Dermis blood vessel endothelial cell (primary cell): ENCODE measurements at places on chromosomes 6 and 20.

DNA sequence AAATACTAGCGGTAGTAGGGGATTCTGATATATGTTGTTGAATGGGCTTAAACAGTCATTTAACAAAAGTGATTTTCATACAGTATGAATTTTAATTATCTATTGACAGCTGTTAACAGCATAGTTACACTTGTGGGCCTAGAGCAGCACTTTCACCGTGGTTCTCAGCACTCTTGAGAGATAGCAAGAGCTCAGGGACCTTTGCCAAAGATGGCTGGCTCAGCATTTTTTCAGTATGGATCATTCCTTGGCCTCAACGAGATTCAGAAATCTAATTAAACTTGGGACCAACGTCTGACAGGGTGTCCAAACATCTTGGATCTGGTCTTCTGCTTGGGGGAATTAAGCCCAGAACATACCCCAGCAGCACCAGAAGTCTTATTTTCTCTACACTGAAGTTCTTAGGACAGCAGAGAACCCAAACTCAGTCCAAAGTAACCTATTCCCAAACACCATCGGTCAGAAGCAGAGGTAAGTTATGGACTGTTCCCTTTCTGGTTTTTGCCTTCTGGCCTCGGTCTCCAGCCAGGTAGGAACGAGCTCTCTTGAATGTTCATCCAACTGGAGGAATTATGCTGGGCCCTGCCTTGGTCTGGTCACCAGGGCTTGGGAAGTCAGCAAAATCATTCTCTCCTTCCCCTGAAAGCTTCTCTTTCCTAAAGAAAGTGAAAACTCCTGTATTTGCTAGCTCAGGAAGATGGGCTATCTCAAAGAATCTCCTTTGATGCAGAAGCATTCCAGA, 25.7 kb downstream of the PRPH2 start:
- DNase-seq, result no peak

- DNase-seq, result peak; percentile 58
Observed at GRCh38 chr6:121260651-121261102, 73.6 kb downstream of the TBC1D32 start.

- DNase-seq, result no peak
Observed at GRCh38 chr6:139242457-139243240, 49.1 kb downstream of the TXLNB start.

DNA sequence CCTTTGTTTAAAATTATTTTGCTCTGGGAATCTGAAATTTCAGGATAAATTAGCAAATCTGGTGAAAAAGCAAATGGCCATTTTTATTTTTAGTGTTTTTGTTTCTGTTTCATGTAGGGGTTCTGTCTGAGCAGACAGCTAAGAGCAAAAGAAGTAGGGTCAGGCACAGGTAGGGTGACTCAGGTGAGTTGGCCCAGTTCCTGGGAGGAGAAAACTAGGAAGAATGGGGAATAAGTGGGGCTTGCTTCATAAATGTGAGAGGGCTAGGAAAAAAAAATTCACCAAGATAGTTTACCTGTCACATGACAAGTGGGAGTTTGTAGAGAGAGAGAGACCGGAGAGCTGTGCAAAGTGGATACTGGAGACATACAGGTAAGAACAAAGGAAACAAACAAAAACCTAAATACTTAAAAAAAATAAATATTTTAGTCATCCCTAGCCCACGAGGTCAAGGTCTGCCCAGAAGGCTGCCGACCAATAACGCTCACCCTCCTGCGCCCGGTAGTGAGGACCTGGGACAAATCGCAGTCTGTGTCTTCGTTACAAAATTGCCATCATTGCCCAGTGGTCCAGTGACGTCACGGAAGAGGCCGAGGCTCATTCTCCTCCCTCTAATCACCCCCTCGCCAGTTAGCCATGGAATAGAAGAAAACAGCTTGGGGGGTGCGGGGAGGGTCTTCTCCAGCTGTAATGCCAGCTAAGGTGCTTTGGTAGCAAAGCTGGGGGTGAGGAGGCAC, 2.3 kb downstream of the THBD start:
- peak; percentile 27 for DNase-seq

GRCh38 chr6:83417880-83418663, 12.8 kb downstream of the ME1 start:
- DNase-seq, result peak; percentile 72

- DNase-seq, result no peak
Observed at GRCh38 chr20:17500271-17500670, 30.9 kb downstream of the BFSP1 start.

DNA sequence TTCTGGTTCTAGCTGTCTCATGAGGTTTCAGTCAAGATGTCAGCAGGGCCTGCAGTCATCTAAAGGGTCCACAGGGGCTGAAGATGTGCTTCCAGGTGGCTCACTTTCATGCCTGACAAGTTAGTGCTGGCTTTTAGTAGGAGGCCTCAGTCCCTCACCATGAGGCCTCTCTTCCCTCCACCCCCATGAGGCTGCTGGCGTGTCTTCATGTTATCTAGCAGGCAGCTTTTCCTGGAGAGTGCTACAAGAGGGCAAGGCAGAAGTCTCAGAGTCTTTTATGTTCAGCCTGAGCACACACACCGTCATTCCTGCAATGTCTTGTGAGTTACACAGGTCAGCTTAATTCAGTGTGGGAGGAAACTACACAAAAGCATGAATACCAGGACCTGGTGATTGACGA, 769.9 kb downstream of the HDGFL1 start:
- no peak for DNase-seq

DNA sequence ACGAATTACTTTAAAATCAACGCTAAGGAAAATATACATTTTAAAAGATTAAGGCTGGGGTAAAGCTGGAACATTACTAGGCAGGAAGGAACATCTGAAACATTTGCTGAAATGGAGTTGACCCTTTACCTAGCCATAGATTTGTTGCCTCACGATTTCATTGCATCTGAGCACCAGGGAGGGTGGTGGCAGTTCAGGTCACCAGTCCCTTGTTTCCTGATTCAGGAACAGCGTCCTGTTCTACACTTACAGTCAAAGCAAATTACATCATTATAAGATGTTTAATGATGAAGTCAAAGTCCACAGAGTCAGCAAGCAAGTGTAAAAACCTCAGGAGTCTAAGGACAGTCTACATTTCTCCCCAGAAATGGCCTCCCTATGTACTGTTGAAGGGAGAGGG, 9.0 kb upstream of the MICA start:
- no peak for DNase-seq

DNA sequence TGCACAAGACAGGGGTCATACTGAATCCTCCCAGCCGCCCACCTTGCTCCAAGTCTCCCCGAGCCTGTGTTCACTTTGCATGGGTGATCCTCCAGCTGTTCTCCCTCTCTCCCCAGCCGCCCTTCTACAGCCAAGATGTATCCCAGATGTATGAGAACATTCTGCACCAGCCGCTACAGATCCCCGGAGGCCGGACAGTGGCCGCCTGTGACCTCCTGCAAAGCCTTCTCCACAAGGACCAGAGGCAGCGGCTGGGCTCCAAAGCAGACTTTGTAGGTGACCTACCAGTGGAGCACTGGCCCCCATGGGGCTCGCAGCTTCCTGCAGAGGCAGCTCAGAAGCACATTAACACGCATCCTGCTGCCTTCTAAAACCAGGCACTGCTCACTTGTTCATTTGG, 14.6 kb upstream of the IFT52 start:
- no peak for DNase-seq

GRCh38 chr6:136446579-136447187, 103.5 kb downstream of the MAP7 start:
- no peak for DNase-seq

- DNase-seq, result peak; percentile 74
Observed at GRCh38 chr6:159979136-159979874, 10.4 kb downstream of the IGF2R start.

DNA sequence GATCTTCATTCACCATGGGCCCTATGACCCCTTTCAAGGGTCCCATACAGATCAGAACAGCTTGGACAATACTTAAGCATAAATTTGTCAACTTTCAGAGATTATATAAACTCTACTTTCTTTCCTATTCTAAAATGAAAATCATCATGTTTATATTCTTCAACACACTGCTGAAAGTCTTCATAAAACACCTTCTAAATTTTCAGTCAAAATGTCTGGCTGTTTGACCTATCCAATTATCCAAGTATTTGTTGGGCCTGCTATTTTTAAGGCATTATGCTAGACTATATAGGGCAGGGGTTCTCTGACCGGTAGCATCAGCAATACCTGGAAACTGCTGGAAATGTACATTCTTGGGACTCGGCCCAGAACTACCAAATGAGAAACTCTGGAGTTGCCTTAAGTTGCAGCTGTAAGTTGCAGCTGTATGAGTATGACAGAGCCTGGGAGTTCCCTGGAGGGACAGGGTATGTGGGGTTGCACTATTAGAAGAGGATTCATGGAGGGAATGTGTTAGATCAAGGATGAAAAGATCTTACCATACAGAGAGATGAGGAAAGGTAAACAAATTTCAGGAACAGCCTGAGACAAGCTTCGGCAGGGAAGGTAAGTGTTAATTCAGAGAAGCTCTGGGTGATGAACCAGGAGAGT, 293.0 kb downstream of the ADGB start:
- DNase-seq, result no peak

GRCh38 chr20:44422083-44422482, 53.6 kb upstream of the TTPAL start:
- DNase-seq, result no peak

DNA sequence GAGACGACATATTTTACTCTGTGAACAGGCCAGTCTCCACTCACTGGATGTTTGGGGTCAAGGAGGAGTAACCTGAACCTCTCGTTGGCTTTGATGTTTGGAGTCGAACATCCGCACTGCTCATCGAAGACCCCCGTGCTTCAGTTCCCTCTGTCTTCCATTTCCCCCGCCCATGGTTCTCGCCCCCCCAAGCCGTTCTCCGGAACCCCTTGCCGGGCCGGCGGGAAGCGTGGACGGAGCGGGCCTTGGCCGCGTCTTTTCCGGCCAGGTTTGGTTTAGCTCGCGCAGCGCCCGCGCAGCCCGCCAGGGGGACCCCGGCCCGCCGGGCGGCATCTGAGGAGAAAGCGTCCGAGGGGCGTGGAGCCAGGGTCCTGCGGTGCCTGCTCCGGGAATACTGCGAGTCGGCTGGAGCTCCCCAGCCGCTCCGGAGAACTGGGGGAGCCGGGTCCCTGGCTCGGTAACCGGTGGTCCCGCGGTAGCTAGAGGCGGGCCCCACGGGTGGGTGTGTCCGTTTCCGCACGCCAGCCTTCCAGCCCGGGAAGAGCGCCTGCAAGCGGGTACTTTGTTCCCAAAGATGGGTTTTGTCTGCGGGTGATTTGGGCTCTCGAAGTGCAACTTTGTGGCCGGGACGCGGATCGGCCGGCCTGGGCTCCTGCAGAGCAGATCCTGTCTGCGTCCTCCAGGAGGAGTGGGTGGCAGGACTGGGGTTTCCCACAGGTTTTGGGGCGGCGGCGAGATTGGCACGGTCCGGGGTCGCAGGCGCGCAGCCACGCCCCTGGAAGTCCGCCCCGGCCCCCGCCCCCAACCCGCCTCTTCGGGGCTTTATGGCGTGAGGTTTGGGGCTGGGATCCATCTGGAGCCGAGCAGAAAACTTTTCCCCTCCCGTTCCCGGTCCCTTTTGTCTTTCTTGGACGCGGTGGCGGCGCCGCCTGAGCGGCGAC, at the start of gene TMEM200A:
TMEM200A (plus strand) TSS at position 852 of the 941 bp plus-strand sequence. CDS start 74,406 bp downstream, outside the sequence.
- peak; percentile 52 for DNase-seq

GRCh38 chr6:45518013-45518720, 140.4 kb upstream of the SUPT3H start:
- DNase-seq, result no peak

GRCh38 chr6:163806755-163807499, 392.4 kb downstream of the QKI start:
- no peak for DNase-seq

- DNase-seq, result no peak
Observed at GRCh38 chr20:1630186-1630585, 10.4 kb upstream of the SIRPB1 start.

DNA sequence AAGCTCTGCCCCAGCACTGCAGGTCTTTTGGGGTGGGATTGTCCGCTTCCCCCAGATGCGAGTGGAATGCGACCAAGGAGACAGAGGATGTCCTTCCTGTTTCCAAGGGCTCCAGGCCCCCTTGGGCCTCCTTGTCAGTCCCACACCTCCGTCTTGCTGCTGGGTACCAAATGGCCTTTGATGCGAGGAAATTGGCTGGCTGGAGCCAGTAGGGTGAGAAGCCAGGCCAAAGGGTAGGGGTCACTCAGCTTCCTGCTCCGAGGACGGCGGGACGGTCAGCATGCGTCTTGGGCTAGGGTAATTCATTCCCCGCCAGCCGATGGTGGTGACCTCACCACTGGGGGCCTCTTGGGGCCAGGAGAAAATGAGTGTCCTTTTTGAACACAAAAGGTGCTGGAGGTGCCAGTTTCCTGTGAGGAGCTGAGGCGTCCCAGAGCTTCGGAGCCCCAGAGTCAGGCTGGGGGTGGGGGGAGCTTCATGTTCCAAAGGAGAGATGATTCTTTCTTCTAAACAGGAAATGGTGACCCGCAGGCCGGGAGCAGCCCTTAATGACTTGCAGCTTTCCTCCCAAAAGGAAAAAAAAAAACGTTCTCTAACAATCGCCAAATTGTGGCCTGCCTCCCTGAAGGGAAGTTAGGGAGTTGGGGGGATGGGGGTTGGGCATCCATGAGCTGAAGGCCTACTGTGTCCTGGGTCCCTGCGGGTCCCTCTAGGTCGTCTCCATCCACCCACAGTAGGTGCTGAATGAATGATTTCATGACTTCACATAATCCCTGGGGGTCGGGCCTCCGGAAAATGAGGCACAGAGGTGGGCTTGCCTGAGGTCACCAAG, 6.7 kb downstream of the SNAI1 start:
- peak; percentile 82 for DNase-seq

DNA sequence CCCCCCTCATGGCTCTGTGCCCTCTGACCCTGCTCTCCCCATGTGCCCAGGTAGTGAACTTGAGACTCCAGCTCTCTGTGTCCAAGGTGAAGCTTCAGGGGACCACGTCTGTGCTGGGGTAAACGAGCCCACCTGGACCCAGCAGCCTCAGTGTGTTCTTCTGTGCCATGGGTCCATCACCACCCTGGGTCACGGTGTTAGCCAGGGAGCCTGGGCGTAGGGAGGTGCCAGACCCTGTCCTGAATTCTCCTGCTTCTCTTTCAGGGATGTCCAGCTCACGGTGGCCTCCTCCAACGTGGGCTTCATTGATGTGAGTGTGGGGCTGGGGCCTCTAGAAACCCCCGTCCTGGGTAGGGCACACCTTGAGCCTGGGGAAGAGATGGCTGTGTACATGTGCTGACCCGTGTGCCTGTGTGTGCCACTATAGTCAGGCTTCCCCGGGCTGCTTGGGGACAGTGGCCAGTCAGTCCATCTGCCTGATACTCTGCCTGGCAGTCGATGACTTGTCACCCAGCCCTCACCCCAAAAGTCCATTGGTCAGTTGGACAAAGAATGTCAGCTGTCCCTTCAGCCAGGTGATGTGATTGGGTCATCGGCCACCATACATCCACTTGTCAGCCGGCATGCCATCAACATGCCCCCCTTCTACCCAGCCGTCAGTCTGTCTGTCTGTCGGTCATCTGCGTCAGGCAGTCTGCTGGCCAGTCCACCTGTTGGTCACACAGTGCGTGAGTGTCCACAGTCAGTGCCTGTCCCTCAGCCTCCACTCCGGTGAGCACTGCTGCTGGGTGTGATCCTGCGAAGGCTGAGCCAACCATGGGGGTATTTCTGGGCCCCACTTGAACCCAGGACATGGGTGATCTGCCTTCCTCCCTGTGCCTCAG, 10.9 kb upstream of the BPIFB6 start:
- DNase-seq, result no peak

- DNase-seq, result no peak
Observed at GRCh38 chr20:18321976-18322950, 33.9 kb downstream of the ZNF133 start.
